T-helper 1 cell (primary cell): ENCODE measurements at places on chromosomes 7 and 10.

DNA sequence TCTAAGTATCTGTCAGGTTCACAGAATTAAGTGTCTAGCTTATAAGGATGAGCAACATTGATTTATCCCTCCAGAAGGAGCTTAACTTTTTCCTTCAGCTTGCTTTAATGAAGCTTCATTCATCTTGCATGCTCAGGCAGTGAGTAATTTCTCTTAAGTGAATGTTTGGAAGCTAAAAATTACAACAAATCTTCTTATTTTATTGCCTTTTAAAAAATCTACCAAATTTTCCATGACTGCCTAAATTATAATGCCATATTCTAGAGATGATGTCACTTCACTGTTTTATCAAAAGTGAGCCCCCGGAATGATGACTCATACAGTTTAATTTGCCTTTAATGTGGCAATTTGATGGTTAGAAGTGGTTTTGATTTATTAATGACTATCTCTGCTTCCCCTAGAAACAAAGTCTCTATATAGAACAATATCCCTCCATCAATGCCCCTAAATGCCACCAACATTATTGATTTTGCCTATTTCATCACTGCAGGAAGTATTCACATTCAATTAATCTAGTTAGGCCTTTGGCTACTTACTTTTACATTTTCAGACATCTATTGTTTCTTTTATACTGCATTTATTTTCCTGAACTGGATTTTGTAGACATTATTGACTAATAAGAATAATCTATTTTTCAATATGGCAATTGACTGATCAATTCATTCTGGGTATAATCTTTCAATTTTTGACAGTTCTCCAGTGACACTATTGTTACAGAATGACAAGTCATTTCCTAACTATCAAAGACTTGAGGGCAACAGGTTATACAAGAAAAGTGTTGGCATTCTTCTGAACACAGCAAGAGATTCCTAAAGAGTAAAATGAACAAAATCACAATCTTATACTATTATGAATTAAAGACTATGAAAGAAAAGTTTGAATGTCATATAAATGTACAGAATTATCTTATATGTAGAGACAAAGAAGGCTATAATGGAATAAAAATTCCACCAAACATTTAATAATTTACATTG is 139.3 kb upstream of the ODAD2 start:
- no peak for DNase-seq

DNA sequence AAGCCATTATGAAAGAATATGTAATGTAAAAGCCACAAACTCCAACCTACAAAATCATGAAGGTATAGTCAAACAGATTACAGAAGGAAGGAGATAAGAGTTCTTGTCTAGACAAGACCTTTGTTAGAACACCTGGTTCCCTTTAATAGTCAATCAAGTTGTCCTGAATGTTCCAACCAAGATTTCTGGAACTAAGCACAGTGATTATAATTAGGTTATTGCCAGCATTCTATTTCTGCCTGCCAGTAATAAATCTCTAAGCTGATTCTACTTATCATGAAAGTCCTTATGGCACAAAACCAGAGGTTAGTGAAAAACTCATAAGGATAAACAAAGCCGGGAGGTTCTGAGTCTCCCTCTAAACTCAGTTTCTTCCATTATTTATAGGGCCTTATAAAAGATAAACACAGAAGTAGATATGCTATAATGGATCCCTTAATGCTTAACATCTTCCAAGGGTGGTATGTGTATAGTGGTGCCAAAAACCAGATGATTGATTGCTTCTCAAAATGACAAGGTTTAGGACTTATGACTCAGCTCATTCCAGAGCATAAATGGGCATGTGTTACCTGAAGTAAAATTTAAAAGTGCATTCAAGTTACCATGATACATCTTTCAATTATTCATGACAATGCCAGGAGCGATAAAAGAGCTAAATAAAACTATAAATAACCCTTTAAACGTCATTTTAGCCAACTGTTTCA is 237.2 kb downstream of the CSTF2T start:
- DNase-seq, result no peak

GRCh38 chr10:78502210-78502936 is 468.7 kb downstream of the RPS24 start:
- no peak for DNase-seq

DNA sequence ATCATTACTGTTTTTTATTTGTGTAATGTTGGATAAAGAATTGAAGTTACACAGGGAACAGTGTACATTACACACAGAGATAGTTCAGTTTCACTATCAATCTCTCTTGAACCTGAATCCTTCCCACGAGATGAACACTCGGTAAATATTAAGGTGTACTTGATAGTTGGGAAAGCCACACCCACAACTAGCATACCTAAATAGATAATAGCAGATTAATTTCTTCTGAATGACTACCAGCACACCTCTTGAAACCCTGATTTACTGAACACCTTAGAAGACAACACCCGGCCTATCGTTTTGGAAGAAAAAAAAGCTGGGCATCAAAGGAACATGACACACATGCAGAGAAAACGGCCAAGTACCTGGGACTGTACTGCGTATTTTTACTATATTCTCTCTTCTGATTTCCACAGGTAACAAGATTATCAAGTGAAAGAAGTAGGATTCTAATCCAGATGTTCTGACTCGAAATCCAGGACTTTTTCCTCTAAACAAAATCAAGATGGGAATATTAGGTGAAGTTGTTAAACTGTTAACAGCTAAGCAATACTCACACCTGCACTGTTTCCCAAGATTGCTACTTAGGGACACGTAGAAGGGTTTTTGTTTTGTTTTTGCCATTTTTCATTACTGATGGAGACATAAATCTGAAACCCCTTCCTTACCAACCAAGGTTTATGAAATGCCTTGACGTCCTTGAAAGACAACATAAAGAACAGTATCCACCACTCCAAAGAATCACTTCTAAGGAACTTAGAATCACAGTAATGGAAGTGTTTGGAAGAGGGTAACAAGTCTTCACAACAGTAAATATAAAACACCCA is 1.0 kb downstream of the CCDC186 start:
- DNase-seq, result no peak

GRCh38 chr7:27095897-27096767 is at the start of gene HOXA1:
Gene HOXA1, minus strand, starts transcription at chr7:27096000. Its CDS starts 88 bp downstream, at chr7:27095912.
- peak; percentile 44 for DNase-seq

- DNase-seq, result no peak
These were observed 83.7 kb downstream of the UPF2 start for GRCh38 chr10:11958956-11959355.

DNA sequence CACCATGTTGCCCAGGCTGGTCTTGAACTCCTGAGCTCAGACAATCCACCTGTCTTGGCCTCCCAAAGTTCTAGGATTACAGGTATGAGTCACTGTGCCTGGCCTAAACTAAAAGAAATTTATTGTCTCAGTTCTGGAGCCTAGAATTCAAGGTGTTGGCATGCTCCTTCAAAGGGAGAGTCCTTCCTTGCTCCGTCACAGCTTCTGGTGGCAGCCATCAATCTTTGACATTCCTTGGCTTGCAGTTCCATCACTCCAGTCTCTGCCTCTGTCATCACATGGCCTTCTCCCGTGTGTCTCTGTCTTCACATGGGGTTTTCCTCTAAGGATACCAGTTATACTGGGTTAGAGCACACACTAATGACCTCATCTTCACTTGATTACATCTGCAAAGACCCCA is 55.5 kb downstream of the DNAJC12 start:
- DNase-seq, result no peak
